ENCODE measurements at places on chromosomes 5 and 9.

DNA sequence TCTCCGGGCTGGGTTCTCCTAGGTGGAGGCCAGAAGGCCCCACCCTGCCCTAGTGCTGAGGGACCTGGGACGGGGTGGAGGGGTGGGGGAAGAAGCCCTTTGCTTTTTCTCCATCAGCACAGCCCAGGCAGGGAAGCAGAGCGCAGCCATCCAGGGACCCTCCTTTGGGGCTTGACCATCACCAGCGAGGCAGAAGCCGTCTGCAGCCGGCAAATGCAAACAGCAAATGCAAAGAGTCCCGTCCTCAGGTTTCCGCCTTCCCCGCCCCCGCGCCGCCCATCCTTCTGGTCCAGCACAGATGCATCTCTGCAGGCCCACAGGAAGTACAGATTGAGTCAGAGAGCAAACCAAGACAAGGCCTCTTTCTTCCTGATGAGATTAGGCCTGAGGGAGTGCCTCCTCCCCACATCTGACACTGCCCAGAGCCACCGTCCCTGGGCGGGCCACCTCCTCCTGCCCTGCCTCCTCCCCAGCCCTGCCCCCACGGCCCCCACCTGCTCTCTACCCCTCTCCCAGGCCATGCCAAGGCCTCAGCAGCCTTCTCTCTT, 23.4 kb downstream of the CORO2A start:
- no peak for DNase-seq

DNA sequence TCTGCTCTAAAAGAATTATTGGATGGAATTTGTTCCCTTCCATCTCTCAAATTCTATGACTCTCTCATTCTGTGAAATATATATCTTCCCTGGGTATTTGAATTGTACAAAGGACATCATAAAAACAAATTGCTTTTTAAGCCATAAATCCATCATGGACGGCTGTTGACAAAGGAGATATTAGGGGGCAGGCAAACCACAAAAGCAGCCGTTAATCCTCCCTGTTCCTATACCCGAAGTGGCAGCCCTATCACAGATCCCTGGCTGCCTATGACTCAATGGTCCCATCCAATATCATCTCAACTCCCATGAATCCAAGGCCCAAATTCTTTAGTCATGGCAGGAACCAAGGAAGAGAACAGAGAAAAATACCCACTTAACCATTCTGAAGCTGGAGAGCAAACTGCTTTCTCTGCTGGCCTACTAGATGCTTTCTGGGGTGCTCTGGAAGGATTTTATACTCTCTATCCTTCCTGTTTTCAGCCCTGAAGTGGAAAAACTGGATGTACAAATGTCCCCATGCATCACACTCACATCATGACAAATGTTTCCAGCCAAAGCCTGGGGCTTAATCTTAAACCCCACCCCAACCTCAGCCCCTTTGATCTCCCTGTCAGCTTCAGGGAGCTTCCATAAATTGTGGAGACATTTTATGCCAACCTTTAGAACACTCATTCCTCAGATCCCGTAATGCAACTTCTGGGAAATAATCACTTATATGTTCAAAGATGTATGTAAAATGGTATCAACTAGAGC, 59.5 kb downstream of the FAM114A2 start:
- DNase-seq: no peak

DNA sequence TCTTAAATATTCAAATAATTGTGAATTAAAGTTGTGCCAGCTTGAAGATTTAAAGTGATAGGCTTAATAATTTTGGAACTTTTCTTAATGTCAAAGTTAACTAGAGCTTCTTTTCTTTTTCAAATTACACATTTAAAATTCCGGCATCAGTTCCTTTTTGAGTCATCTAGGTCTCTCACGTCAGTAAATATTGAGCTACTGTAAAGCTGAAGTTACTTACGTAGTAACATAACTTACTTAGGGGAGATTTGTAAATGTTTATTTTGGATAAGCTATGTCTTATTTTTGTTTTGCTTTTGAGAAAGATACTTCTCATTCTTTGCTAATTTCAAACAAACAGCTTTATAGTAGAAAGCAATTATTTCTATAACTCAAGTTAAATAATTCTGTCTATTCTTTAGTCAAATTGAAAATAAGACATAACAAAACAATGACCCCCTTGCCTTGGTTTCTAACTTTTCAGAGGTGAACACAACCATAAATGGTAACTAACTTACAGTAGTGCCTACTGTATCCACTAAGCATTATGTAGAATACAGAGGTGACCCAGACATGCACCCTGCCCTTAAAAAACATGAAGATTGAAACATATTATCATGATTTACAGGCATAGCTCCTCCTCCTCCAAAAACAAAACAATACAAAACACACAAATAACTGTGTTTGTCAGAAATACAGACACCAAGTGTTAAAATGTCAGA, 29.8 kb downstream of the CD274 start:
- no peak for DNase-seq

- no peak for DNase-seq
Measured at GRCh38 chr9:21228122-21228521, at the start of gene IFNA17. Gene IFNA17, minus strand, starts transcription at chr9:21228222. Its CDS starts 49 bp downstream, at chr9:21228173.

- no peak for DNase-seq
Measured at GRCh38 chr5:90930756-90931431, 372.3 kb downstream of the ADGRV1 start.

DNA sequence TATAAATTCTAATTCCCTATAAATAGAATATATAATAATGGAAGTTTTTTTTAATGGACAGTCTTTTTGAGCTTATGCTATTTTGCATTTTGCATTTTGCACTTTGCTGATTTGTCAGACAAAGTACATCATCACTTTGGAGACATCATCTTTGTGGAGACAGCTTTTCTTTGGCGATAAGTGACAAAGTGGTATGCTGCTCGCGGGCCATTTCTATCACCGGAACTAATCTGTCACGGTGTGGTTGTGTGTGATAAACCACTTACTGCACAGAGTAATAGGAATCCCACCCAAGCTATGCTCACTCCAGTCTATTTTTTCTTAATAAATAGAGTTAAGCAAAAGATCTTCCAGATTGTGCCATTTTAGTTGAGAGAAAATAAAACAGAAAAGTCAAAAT, 133.1 kb downstream of the MACIR start:
- no peak for DNase-seq

- no peak for DNase-seq
Measured at GRCh38 chr5:58444805-58445204, 15.1 kb downstream of the PLK2 start.

DNA sequence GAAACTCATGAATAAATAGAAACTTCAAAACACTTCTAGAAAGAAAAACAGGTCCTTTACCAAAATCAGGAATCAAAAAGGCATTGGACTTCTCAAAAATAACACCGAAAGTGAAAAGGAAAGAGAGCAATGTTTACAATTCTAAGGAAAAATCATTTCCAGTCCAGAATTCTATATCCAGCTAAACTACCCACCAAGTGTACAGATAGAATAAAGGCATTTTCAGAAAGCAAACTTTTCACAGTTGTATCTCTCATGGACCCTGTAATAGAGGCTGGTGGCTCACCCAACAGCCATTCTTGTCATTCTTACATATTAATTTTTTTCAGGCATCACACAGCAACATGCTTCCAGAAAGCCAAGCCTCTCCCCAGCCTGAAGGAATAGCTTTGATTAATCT, 63.7 kb downstream of the FOXD1 start:
- DNase-seq: no peak

Measured in stimulated activated CD4-positive, alpha-beta T cell treated with anti-CD3 and anti-CD28 coated beads, Interleukin-15, amount 100 ng/mL, for 1 hour (primary cell).